T-helper 1 cell (primary cell): ENCODE measurements at places on chromosomes 11 and 22.

DNA sequence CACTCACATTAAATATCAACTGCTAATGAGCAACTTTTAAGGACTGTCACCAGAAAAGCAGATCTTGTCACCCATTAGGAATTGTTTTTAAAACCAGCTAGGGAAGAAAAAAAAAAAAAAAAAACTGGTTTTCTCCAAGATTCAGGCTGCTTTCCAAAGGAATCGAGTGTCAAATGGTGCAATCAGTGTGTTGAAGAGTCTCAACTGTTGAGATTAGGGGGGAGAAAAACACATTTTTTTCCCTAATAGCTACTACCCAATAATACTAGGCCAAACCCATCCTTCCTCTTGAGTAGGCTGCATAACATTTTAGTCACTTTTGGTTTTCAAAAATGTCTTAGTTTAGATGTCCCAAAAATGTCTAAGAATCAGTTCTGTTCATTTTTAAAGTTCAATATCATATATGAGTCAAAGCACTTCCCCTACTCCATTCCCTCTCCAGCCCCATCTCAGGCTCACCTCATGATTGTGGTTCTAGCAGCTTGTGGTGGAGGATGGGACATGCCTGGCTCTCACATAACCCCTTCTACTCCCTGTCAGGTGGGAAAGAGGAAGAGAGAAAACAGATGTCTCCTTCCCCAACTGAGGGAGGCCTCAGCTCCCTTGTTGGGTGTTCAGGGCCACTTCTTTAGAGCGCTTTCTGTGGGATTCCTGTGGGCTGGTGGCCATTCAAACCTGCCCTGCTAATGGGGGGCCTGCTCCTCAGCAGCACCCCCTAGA is 193.6 kb downstream of the CWF19L2 start:
- no peak for DNase-seq

DNA sequence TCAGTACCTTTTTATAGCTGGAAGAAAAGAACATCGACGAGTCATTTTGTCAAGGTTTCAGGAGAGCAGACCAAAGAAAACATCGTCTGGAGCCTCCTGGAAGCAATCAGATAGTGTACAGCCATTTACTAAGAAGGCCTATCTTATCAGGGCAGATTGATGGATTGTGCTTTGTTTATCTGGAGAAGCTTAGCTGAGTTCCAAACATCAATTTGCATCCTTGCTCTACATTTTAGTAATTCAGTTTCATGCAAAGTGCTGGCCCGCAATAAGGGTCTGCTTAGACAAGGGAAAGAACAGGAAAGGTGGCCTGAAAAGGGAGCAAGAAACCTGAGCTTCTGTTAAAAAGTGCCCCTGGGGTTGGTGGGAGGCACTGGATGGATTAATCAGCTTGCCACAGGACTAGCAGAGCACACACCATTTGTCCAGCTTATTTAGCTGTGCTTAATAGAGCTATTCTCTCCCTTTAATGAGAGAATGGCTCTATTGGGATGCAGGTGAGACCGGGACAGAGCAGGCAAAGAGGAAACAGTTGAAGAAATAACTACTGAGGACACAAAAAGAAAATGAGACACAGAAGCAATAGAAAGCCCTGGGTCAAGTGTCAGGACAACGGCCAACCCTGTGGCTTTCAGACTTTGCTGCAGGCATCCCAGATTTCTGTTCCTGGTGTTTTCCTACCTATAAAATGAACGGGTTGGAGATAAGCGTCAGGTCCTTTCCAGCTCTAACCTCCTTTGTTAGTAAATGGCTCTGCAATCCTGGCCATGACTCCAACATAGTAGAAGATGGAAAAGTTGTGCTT is 122.1 kb upstream of the TTC12 start:
- DNase-seq: no peak

DNA sequence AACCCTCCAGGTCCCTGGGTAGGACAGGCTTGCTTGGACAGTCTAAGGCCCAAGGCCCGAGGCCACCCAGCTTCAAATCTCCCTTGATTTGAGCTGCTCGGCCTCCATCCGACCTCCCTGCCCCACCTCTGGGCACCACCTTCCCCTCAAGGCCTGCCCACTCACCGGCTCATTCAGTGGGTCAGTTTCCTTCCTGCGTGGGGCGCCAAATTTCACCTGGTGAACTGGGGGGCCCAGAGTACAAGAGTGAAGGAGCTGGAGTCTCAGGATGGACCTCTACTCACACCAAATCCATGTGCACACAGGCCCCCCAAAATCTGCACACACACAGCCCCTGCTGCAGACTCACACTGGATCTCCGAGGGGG is 3.8 kb downstream of the MAP4K2 start:
- DNase-seq: no peak

DNA sequence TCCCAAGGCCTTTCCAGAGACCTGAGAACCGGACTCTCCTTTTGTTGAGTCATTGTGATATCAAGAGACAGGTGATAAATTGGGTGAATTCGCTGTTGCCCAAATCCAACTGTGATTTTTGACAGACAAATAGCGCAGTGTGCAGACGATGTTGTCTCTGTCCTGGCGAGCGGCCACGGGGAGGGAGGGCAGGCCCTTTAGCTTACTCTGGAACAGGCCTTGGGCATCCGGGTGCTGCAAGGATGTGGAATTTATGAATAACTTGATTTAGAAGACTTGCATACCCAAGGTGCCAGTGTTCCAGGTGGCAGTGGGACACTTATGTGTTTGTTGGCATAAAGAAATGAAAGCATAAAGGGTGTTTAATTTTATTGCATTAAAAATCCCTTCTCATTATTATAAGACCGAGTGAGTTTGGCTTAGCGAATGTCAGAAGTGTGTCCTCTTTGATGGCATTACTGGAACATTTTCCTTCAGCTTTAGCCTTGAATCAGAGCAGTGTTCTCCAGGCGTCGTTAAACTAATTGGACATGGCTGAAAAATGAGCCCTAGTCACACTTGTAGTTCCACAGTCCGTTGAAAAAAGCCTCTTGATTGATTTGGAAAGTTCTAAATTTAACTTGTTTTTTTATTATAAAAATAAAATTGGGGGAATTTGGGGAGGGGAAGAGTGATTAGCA is 9.4 kb downstream of the LDLRAD3 start:
- DNase-seq: no peak

DNA sequence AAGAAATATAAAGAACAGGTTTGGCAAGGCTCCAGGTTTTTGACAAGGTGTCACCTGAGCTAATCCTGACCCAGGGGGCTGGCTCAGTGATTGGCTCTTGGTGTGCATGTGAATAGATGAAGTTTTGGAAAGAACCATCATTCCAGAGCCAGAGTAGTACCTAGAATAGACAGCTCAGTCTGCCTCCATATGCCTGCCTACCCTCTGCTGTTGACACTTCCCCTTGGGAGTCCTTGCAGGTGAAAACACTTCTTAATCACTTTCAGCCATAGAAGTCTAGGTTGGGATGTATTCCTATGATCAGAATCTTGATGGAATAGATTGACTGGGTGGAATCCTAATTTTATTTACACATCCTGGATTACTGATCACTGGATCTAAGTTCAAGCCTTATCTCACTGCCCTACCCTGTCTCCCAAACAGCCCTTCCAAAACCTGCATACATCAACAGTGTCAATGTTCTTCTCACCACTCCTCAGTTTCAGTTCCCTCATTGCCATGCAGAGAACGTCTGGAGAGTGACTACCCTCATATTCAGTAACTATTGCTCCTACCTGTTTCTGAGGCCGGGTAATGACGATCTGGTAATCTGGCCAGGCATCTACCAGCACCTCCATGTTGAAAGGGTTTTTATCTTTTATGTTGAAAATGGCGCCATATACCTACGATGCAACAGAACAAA is 6.7 kb downstream of the GLYATL2 start:
- DNase-seq: no peak

GRCh38 chr11:88431675-88432341 is 94.3 kb upstream of the CTSC start:
- no peak for DNase-seq

GRCh38 chr11:71997594-71997993 is 1.1 kb upstream of the IL18BP start:
- no peak for DNase-seq

DNA sequence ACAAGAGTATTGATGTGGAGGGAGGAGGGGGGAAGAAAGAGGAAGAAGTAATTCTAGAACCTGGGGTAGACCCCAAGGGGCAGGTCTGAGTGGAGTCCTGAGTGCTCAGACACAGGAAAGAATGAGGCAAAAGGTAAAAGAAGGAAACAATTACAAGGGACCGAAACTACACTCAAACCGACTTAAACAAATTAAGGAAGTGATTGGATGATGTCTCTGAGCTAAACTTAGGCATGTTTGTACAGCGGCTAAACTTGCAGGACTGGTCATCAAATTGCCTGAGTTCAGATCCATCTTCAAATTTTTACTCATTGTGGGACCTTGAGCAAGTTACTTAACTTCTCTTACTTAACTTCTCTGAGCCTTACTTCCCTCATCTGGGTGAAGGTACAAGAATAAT is 86.3 kb upstream of the LRRC55 start:
- no peak for DNase-seq

DNA sequence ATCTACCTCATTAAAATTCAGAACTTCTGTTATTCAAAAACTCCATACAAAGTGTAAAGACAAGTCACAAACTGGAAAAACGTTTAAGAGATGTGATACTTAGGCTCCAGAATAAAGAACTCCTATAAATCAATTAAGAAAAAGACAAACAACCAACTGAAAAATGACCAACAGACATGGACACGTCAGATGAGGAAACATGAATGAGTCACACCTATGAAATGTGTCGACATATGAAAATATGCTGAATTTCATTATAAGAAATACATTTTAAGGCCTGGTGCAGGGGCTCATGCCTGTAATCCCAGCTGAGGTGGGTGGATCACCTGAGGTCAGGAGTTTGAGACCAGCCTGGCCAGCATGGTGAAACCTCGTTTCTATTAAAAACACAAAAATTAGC is 78.7 kb downstream of the ENTHD1 start:
- peak; percentile 29 for DNase-seq

- no peak for DNase-seq
Measured at GRCh38 chr22:47784991-47785390, 1022.5 kb downstream of the TBC1D22A start.

GRCh38 chr11:34509336-34509876 is 4.2 kb downstream of the ELF5 start:
- DNase-seq: no peak
